ENCODE measurements at places on chromosomes 7 and 10.

GRCh38 chr7:73585196-73585595, 6.8 kb upstream of the TBL2 start:
- no peak for DNase-seq

- no peak for DNase-seq
These were observed 737.4 kb downstream of the TNS3 start for GRCh38 chr7:46844486-46844885.

DNA sequence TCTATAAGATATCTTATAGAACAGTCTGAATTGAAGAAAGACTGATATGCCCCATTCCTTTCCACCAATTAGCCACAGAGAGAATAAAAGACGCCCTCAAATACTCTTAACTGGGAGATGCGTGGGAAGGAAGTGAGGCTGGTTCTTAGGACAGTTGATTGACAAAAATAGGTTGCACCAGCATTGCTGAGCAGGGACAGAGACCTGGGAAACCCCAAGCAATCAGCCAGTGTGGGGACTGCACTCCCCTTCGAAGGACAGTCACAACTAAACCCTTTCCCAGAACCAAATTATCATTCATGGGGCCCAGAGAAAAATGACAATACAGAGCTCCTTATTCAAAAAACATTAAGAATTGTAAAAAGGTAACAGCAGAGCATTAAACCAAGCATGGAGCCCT, 196.9 kb upstream of the GHITM start:
- DNase-seq: no peak

DNA sequence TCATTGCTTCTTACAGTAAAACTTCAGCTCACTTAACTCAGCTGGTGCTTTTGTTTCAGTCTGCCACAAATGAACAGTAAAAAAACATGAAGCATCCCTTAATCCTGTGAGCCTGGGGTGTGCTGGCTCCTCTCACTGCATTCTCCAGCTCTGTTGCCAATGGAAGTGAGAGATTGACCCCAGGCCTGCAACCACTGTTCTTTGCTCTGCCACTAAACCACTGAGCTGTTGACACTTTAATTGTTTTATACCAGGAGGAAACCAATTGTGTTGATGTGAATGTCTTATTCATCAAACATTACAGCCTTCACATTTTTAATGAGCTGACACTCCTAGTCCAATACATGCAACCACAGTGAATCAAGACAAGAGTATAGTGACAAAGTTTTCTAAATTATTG, 69.4 kb upstream of the FZD1 start:
- DNase-seq: no peak

DNA sequence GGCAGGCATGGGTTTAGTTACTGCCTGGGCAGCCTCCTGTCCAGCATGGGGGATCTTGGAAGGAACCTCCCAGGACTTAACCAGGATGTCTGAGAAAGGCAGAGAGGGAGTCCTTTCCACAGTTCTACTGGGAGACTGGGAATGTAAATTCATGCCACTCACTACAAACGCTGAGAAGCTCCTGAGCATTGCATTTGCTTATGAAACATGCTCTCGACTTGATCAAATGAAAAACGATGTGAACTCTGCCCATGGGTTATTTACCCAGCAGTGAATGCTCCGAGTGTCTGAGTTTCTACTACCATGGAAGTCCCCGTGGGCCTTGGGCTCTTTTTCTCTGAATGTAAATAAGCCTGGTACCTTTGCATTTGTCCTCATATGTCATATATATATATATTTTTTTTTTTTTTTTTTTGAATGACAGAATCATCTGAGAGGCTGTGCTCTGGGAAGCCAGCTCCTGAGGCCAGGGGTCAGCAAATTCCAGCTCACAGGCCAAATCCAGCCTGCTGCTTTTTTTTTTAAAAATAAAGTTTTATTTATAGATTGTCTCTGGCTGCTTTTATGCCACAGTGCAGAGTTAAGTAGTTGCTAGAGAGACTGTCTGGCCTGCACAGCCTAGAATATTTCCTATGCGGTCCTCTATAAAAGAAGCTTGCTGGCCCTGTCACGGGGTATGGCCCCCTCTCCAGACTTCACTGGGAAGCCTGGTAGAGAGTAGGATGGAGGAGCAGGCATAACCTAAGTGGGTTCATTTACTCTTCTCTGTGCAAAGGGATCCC, 21.4 kb upstream of the RAPGEF5 start:
- DNase-seq: no peak

GRCh38 chr7:117807676-117808075, 65.6 kb downstream of the CTTNBP2 start:
- no peak for DNase-seq

DNA sequence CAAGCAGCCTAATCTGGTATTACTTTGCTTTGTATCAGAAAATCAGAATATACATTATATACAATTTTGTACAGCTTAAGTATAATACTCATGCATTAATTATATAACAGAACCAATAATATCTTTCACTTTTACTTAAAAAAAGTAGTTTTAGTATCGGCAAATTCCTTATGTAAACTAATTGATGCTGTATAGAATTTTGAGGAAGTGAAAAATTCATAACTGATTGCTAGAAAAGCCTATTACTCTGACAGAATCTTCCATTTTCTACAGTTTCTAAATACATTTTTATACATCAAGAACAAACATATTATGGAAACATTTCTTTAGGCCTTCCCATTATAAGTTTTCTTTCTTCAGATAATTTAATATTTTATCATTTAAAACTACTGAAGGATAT, 124.0 kb upstream of the GPR22 start:
- no peak for DNase-seq

DNA sequence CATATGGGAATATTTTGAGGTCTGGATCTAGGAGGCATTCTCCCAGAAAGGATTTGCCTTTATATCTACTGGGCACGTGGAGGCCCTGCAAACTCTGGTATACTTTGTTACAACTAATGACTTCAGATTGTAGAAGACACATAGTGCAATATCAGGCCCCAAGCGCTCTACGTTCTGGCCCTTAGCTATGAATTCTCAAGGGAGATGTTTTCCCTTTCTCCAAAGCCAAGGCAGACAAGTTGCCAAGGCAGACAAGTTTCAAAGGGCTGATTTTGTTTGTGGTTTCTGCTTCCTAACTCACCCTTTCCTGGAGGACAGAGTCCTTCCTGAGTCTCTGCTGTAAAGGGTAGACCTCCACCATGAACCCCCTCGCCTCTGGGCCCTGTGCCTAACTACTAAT, 99.4 kb upstream of the CTTNBP2 start:
- no peak for DNase-seq

DNA sequence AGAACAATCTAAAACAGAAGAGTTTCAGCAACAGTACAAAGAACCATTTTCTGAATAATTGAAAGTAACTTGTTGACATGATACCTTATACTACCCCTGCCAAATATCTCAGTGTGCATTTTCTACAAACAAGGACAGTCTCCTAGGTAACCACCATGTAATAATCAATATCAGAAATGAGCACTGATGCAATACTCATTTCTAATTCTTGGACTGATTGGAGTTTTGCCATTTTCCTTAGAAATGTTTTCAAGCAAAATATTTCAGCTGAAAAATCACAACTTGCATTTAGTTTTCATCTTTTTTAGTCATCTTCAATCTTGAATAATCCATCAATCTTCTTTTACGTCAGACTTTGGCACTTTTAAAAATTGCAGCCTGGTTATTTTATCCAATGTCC, 420.2 kb downstream of the CDC14C start:
- no peak for DNase-seq

- no peak for DNase-seq
These were observed 74.3 kb downstream of the PLXNA4 start for GRCh38 chr7:132501956-132502355.

- DNase-seq: no peak
These were observed 82.9 kb downstream of the KLF6 start for GRCh38 chr10:3702056-3702546.

DNA sequence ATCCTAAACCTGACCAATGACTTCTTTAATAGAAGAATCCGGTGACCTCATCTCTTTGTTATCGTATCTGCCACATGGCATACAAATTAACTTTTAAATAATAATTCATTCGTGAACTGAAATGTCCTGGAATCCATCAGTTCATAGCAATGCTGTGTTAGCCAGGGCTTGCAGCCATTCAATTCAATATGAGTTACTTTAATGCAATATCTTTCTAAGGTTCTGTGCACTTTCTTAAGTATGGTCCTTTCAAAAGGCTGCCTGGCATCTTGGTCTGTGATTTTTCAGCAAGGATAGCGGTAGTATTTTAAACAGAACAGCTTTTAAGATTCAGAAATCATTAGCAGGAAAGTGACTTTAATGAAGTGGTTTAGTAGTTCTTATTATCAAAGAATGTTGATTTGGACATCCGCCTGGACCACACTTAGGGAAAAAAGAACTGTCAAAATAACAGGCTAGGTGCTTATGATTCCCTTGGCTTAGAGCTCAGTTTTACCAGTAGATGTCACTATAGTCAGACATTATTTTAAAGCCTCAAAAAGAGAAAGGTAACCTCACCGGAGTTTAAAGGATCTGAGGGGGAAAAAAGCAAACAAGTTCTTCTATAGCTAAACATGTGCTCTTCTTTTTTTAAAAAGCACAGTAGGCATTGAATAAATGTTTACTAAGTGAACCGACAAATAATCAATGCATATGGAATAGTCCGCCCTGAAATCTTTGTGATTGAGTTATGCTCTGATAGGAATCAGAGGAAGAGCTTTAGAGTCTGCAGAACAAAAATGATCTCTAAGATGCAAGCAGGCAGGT, 22.7 kb downstream of the SLC35G1 start:
- DNase-seq: peak; percentile 51

- no peak for DNase-seq
These were observed 107.5 kb downstream of the EPDR1 start for GRCh38 chr7:38027884-38028455.

DNA sequence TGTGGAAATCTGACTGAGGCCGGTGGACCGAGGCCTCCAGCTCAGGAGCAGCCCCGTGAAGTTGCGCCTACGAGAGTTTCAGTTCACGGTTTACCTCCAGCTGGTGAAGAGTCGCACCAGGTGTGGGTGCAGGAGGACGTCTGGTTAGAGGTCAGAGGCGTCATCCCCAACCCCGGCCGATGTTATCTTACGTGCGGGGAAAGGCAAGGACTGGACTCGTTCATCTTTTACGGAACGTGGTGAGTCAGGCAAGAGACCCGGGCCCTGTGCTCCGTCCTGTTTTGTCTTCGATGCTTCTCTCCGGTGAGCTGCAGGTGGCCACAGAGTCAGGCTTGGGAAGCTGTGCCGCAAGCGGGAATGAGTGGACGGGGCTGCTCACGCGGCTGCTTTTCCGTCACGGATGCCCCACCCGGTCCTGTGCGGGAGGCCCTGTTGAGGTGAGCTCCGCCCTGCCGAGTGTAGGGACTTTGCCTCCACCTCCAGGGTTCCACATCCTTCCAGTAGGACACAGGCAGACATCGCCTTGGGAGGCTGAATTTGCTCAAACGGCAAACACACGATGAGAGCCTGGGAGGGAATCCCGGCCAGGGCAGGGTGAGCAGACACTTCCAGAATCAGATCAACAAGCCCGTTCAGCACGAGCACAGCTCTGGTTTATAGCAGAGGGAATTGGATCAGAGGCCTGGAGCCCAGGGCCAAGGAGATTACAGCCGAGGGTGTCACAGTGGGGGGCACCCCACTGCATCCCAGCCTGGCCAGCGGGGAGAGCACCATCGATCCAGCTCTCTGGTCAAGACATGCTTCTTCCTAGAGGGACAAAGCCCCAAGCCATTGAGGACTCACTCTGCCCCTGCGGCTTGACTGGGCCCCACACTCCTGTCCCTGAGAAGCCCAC, 50.1 kb upstream of the INPP5A start:
- no peak for DNase-seq

GRCh38 chr10:30786131-30786530, 156.6 kb upstream of the LYZL2 start:
- no peak for DNase-seq

DNA sequence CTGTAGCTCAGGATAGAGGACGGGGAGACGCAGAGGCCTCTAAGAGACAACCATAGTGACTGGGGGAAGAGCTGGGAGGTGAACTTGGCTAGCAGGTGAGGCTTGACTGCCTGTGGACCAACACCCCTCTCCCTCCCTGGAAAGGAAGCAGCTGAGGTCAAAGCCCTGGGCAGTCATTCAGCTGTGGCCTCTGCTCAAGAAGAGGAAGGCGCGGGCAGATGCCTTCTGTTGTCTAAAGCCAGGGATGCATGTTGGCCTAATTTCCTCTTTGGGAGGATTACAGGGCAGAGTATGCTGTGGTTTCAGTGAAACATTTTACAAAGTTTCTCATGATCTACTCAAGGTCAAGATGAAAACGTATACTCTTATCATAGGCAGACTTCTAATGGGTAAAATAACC, 327.1 kb downstream of the PRPF18 start:
- DNase-seq: no peak

- DNase-seq: no peak
These were observed 34.4 kb downstream of the UBTD1 start for GRCh38 chr10:97532935-97533671.

DNA sequence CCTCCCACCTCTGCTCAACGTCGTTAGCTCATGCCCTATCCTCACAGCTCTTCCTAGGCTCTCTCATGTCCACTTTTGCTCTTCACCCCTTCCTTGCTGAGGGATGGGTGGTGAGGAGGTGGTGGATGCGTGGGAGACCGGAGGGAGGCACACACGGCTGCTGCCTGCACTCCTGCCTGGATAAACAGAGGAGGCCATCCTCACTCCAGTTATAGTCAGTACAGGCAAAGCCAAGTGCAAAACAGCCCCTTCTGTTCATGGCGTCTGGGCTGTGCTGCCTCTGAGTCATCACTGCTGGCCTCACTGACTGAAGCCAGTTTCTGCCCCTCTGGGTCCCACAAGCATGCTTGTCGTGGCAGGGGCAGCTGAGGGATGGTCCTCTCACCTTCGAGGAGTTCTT, 31.9 kb upstream of the LRRC4 start:
- DNase-seq: no peak

DNA sequence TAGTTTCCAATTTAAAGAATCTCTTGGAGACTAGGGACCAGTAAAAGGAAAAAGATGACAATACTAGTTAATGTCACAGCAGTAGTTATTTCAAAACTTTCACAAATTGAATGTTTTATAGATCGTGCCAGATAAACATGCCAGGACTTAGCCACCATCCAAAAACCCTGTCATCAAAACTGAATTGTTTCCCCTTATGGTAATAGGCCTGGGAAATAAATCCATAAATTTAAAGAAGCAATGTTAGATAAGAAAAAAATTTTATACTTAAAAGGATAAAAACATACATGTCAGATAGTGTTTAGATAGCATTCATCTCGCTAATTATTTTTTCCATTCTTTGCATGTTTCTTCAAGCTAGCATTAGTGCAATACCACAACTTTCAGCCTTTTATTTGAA, 71.2 kb downstream of the SUGCT start:
- DNase-seq: no peak

DNA sequence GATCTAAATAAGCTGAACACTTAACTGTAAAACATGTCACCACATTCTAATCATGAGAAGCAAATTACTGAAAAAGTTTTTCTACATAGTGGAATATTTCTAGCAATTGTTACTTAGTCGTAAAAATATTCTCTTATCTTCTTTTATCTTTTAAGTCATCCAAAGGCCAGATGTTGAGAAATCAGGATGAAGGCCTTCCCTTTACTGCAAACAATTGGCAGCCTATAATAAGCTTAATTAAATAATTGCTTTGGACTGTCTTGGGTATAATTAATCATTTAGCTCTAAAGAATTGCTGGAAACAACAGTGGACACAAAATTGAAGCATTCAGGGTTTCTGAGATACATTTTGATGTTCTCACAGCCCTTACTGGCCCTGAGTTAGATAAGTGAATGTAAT, 226.5 kb downstream of the FANK1 start:
- no peak for DNase-seq

All from Kasumi-1 (cell line).